Glomerular endothelial cell (primary cell): ENCODE measurements at places on chromosomes 4 and X.

DNA sequence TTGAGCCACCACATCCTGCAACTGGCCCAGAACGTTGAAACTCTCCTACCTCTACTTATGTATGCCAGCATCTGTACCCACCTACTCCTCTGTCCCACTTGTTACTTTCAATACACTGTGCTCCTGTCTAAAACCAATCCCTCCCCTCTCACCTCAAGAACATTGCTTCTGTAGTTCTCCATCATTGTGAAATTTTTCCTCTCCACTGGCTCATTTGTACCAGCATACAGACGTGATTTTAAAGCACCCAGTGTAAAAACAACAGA lies 25.5 kb upstream of the USO1 start:
- no peak for DNase-seq

DNA sequence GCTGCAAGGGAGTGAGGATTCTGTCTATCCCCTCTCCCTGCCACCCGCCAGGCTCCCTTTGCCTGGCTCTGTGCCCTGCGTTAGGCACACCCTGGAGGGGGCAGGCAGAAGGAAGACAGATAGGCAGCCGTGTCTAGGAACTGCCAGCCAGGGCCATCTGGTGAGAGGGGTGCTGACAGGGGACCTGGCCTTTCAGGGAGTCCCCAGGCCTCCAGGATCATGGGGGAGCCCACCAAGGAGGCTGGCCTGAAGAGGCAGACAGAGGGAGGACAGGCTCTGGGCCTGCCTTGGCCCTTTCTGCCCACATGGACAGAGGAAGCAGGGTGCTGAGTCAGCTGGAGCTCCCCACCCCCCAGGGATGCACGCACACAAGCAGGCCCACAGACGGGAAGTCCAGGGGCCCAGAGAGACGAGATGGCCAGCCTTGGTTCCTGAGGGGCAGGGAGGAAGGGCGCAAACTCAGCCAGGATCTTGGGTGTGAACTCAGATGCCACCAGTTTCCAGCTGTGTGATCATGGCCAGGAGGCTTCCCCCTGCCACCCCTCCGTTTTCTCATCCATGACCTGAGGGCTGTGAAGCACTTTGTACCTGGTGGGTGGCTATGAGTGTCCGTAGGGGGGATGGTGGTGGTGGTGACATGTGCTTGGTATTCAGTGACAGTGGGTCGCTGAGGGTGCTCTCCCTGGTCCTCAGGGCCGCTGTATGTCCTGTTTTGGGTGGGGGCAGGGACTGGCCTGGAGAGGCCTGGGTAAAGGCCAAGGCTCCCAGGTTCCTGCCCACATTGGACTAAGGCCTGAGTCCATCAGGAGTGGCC lies 1.8 kb downstream of the SH3BP2 start:
- no peak for DNase-seq

DNA sequence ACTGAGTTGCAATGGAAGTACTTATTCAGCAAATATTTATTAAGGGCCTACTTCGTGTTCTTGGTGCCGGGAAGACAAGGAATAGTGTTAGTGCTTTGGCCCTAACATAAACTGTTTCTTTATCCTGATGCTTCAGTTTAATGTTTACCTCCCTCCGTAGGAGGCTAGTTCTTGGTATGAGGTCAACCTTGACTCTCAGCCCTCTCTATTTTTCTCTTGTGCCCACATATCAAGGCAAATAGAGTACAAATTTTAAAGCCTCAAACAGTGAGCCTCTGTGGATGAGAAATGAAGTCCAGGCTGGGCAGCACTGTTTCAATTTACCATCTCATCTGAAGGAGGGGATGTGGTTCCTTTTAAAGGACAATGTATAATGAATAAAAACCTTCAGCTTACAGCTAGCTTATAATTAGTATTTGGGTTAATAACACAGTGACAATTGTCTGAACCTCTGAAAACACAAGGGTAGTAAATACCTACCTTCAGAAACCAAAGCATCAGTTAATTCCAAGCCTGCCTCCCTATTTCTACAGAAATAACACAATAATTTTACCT lies 68.5 kb downstream of the SH3RF1 start:
- DNase-seq = no peak

DNA sequence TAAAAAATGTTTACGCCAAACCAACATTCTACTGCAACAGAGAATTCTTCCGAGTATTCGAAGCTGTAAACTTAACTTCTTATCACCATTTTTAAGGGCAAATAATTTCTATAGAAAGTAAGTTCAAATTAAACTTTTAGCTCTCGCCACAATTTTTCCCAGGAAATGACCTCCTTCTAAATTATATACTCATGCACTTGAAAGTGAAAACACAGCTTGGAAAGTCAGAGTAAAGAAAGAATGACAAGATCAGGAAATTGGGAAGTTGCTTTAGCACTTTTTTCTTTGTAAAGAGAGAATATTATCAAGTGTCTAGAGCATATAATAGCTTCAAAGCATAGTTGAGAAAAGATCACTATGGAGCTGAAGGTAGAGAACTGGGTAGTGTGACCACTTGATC lies 1.2 kb downstream of the CYBB start:
- no peak for DNase-seq

DNA sequence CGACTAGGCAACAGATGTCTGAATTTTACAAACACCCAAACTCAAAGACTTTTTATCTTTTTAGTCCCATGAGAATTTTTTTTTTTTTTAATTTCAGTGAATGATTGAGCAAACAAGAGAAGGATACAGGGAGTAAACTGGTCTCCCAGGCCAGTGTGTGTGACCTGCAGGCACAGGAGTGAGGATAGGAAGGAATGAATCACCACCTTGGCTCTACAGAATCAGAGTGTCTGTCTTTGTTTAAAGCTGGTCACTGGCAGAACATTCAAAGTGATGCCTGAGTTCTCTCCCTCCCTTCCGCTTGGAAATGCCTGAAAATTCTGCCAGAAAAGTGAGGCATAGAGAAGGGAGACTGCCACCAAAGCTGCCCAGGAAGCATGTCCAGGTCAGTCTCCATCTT lies 69.5 kb downstream of the PARM1 start:
- no peak for DNase-seq

GRCh38 chr4:125323654-125324053 lies 8.9 kb downstream of the FAT4 start:
- no peak for DNase-seq

GRCh38 chr4:18398661-18399060 lies 377.1 kb upstream of the LCORL start:
- no peak for DNase-seq

DNA sequence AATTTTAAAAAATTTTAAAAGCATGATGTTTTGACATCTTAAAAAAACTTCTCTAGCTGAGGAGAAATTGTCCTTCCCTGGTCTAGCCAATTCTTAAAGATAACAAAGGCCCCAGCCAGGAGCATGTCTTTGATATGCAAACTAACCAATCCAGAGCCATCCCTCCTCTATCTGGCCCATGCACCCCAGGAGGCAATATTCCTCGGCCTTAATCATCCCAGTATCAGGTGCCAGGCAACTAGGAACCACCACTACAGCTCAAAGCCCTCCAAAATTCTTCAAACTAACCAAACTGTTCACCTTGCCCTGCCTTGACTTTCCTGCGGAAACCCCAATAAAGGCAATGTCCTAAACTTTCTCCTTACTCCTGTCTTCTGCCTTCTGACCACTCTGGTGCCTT lies 97.8 kb upstream of the USP9X start:
- no peak for DNase-seq

- no peak for DNase-seq
These were observed 53.2 kb downstream of the HMGB2 start for GRCh38 chr4:173280998-173281397.

DNA sequence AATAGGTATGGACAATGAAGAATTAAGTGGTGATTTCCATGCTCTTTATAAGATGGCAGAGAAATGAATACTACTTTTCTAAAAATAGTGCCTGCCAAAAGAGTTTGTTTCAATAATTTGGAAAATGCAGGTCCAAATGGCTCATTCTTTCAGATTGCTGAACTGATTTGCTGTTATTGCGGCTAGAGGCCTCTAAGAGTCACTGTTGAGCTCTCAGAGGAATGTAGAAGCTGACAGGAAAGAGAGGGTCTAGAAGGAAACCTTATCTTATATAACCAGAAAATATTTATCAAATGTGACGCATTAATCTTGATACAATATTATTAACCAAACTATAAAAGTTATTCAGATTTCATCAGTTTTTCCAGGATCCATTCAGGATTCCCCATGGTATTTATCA lies 65.7 kb upstream of the PAGE1 start:
- no peak for DNase-seq

DNA sequence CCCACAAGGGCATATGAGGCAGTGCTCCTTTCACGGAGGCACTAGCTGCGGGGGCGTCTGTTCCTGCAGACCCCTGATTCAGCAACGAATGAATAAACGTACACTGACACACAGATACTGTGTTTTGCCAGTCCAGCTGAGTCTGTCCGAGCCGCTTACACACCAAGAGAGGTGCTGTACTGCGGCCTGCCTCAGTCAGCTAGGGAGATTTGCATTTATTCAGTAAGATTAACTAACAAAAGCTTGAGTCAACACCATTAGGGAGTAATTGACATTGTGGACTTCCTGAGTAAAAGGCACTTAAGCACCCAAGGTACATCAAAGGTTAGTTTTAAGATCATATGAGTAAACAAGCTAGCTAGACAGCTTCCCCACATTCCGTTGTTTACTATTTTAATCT lies 31.0 kb upstream of the BEX4 start:
- DNase-seq = no peak

GRCh38 chrX:153445106-153445855 lies 575 bp downstream of the TREX2 start:
- DNase-seq = no peak

DNA sequence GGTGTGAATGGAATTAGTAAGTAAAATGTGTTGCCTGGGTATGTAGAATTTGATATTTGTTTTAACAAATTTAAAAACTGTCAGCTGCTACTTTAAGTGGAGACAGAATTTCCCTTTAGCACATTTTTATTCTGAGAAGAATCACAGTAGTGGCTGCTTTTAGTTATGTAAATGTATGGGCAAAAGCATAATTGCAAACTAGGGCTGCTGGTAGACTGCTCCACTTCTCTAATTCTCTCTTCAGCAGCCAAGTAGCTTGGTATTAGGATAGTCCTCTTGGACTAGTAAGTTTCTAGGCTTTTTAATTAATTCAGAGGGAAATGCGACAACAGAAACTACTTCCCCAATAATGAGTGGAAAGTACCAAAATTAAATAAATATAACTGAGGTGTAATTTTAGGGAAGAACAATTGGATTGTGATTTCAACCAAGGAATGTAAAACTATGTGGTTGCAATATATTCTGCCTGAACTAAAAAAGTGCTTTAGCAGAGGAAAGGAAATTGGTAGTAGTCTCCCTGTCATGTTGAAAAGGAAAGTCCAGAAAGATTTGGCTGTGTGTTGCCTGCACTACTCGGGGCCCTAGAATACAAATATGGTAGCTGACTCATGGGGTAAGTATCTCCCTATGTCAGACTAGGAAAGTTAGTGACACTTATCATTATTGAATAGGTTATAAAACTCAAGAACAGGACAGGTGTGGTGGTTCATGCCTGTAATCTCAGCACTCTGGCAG lies 9.2 kb upstream of the EIF4E start:
- no peak for DNase-seq

DNA sequence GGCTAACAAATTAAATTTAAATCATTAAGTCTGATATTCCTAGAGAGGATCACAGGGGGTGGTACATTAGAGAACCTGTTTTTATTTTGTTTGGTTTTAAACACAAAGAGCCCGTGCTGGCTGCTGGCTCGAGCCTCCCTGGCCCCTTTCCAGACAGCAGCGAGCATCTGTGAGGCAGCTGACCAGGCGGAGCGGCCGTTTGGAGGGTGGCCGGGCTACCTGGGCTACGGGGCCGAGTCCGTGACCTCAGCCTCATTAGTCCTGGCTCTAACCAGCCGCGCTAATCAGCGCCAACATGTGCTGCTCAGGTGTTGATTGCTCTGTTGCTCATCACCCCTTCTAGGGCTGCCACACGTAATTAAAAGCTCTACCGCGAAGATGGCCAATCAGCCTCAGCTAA lies 35.3 kb downstream of the DCTD start:
- DNase-seq = no peak

DNA sequence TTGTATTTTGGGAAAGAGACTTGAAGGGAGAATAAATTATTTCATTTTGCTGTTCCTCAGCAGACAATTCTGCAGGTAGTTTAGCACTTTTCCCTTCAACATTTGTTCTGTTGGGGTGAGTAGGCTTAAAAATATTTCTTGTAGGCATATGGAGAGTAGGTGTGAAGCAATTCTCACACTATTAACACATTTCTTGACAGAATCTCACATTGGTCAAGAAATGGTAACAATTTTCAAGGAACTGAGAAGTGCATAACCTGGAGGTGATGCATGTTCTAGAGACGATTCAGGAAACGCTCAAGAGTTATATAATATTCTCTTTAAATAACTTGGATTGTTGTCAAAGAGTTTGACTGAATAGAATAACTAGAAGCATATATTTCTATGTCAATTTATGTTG lies 658.2 kb downstream of the STIM2 start:
- no peak for DNase-seq

- no peak for DNase-seq
These were observed 15.4 kb upstream of the OCIAD1 start for GRCh38 chr4:48815483-48815882.

DNA sequence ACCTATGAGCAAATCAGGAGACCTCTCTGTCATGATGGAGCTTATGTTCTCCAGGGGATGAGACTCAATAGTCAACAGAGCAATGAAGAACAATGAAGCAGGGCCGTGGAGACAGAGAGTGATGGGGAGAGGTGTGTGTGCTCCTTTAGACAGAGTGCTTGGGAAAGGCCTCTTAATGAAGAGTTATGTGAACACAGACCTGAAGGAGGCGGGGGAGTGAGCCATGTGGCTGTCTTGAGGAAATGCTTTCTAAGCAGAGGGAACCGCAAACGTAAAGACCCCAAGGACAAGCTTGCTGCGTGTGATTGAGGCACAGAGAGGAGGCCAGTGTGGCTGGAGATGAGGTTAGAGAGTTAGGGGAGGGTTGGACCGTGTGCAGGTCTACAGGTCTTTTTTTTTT lies 53.1 kb downstream of the CHRNA9 start:
- DNase-seq = no peak

DNA sequence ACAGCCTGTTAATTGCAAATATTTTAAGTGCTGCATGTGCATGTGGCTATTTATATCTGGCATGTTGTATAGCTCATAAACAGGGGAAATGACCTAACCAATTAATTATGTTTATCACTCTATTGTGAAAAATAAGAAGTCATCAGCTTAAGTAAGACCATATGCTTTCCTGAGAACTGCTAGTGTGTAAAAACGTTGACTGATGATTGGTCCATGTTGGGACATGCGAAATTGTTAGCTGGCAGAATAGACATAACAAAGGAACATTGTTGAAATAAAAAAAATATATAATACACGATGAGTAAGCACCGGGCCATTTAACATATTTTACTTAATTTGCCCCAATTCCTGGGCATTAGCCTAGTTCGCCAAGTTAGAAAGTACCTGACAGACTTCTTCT lies 207.5 kb downstream of the ANK2 start:
- DNase-seq = no peak

GRCh38 chrX:966396-967070 lies 245.9 kb downstream of the CRLF2 start:
- DNase-seq = no peak

- DNase-seq = no peak
These were observed 56.3 kb downstream of the CCDC149 start for GRCh38 chr4:24856586-24856985.

- DNase-seq = no peak
These were observed 93.1 kb downstream of the STK32B start for GRCh38 chr4:5144384-5144783.

- no peak for DNase-seq
These were observed 17.9 kb upstream of the PGRMC1 start for GRCh38 chrX:119218198-119218597.
